ENCODE measurements at places on chromosomes 6 and 20.

DNA sequence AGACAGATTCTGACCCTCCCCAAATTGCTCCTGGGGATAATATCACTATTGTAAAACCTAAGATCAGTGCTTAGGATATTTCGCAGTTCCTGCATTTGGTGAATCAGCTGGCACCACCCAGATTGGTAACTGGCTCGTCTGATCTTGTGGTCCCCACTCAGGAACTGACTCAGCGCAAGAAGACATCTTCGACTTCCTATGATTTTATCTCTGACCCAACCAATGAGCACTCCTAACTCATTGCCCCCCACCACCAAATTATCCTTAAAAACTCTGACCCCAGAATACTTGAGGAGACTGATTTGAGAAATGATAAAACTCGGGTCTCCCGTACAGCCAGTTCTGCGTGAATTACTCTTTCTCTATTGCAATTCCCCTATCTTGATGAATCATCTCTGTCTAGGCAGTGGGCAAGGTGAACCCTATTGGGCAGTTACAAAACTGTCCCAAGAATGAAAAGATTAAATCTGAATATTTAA is 55.7 kb upstream of the PRND start:
- no peak for DNase-seq

GRCh38 chr20:1927217-1927616 is 32.0 kb downstream of the SIRPA start:
- DNase-seq, result no peak

DNA sequence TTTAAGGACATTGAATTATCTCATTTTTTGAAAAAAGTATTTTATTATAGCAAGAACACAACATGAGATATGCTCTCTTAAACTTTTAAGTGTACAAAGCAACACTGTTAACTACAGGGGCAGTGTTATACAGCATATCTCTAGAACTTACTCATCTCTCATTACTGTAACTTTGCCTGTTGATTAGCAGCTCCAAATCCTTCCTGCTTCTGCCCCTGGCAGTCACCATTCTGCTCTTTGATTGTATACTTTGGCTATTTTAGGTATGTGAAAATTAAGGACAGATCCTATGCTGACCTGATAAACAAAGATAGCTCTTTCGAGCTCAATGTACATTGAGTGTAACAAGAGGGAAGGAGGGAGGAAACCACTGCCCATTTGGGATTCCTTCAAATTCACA is 1349.8 kb upstream of the GJE1 start:
- no peak for DNase-seq

- no peak for DNase-seq
These were observed 5.1 kb downstream of the DEF6 start for GRCh38 chr6:35302604-35303241.

DNA sequence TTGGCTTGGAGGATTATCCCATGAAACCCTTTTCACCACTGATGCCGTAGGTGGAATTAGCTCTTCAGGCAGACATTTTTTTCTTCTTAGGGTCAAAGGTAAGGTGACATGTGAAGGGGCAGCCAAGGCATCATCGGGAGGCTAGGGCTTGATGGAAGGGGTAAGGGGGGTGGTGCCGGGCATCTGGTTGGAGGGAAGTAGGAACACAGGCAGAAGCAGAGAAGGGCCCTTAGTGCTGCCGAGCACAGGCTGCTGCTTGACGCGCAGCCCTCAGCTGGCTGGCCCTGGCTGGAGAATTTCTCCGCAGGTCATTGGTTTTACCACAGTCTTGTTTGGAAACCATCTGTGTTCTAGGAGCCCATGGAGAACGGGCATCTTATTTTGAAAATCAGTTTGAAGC is 54.7 kb downstream of the TRAF3IP2 start:
- no peak for DNase-seq

DNA sequence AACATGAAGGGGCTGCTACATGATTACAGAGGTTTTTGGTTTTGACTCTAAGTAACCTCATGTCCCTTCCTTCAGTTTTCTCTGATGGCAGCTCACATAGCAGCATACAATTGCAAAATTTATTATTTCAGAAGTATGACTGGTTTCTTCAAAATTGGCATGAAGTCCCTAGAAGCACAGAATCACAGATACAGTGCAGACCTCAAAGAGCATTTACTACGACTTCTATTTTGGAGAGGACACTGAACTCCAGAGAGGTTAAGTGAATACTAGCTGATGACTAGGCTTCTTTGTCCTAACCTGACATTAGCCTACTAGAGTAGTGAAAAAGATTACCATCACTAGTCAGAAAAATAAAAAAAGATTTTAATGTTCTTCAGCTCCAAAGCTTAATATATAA is 664.3 kb downstream of the RFPL4B start:
- DNase-seq, result no peak

GRCh38 chr6:142002825-142003405 is 129.8 kb upstream of the GJE1 start:
- no peak for DNase-seq

GRCh38 chr6:19736066-19736465 is 101.1 kb upstream of the ID4 start:
- DNase-seq, result no peak

GRCh38 chr6:38450717-38451116 is 189.0 kb downstream of the BTBD9 start:
- no peak for DNase-seq

DNA sequence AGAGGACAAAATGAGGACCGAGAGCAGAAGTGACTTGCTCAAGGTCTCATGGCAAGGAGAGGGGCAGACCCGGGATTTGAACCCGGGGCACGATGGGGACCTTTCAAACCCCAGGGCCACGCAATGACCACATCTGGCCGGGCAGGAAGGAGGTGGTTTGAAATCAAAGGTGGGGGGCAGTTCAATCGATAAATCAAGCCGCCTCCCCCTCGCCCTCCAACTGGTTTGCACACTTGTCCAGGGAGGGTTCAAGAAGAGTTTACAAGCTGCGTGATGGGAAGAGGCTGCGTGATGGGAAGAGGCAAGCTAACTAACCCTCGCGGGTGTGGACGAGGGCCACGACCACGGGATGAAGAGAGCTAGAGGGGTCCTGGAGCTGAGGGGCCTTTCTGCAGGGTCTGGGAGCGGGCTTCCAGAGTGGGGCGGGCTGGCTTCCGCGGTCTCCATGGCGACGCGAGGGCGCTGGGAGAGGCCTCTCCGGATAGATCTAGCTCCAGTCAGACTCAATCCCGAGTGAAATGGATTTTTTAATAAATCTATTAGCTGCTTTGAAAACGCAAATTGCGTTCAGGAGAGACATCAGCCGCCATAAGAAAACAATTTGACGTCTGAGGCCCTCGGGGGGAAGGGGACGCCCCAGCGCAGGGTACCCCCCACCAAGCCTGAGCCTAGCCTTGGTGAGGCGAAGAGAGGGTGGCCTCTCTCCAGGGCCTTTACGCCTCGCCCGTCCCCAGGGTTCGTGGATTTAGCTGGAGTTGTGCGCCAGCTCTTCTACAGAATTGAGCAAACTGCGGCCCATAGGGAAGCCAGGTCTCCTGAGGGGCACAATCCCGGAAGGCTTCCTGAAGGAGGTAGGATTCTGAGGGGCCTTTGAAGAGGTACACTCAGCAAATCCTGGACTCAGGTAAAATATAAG is 143.9 kb downstream of the GRM4 start:
- no peak for DNase-seq

GRCh38 chr6:12103158-12103557 is 91.0 kb downstream of the HIVEP1 start:
- DNase-seq, result no peak

DNA sequence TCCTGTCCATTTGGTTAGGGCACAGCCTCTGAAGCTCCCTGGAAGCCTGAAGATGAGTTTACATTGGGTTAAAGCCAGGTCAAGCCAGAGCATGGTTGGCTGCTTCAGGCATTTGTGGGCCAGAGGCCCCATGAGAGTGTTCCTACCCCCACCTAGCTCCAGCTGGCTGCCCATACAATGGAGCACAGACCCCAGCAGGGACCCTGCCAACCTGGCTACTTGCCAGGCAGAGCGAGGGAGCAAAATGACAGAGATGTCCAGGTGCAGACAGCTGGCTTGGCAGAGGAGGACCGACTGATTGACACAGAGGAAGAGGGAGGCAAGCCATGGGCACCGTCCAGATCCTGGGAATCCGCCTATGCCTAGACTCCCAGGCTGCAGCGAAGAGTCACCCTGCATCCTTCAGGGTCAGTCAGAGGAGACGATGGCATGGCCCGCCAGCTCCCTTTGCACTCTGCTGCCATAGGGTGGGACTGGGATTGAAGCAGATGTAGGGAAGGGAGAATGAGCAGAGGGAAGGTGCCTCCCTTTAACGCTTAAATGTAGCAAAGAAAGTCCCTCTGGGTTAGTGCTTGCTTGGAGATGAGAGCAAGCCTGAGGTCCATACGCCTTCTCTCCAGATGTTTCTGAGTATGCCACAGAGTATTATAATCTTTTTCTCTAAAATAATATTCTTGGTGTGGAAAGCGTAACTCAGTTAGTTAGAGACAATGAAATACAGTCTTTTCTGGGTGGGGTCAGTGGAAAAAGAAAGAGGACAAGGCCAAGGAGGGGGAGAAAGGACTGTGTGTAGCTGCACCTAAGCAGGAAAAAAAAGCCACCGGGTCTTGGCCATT is 77.6 kb upstream of the FYN start:
- DNase-seq, result peak; percentile 90

GRCh38 chr20:49656304-49656703 is 57.4 kb downstream of the B4GALT5 start:
- DNase-seq, result no peak

DNA sequence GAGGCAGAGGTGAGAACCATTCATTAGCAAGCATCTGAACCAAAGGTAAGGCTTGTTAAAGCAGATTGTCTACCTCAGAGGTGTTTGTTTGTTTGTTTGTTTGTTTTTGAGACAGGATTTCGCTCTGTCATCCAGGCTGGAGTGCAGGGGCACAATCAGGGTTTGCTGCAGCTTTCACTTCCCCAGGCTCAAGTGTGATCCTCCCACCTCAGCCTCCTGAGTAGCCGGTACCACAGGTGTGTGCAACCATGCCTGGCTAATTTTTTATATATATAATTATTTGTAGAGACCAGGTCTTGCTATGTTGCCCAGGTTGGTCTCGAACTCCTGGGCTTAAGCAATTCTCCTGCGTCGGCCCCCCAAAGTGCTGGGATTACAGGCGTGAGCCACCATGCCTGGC is 17.2 kb downstream of the CYP39A1 start:
- no peak for DNase-seq

- no peak for DNase-seq
These were observed 104.8 kb upstream of the MOCS1 start for GRCh38 chr6:40039042-40039441.

GRCh38 chr6:139439349-139439748 is 64.9 kb upstream of the CITED2 start:
- DNase-seq, result no peak

GRCh38 chr6:52509281-52510212 is 67.3 kb downstream of the TRAM2 start:
- DNase-seq, result no peak

DNA sequence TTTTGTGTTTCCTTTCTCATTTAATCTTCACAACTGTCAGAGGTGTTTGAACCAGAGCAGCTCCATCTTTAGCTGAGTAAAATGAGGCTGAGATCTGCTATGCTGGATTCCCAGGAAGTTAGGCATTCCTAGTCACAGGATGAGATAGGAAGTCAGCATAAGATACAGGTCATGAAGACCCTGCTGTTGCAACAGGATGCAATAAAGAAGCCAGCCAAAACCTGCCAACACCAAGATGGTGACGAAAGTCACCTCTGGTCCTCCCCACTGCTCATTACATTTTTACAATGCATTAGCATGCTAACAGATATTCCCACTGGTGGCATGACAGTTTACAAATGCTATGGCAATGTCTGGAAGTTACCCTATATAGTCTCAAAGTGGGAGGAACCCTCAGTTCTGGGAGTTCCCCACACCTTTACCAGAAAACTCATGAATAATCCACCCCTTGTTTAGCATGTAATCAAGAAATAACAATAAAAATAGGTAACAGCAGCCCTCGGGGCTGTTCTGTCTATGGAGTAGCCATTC is 262.2 kb upstream of the FERMT1 start:
- no peak for DNase-seq

GRCh38 chr6:46135176-46135575 is 5.4 kb downstream of the ENPP4 start:
- DNase-seq, result no peak

GRCh38 chr6:125155344-125155743 is 1.8 kb downstream of the TPD52L1 start:
- no peak for DNase-seq
